ENCODE measurements at places on chromosomes 16 and 17.

DNA sequence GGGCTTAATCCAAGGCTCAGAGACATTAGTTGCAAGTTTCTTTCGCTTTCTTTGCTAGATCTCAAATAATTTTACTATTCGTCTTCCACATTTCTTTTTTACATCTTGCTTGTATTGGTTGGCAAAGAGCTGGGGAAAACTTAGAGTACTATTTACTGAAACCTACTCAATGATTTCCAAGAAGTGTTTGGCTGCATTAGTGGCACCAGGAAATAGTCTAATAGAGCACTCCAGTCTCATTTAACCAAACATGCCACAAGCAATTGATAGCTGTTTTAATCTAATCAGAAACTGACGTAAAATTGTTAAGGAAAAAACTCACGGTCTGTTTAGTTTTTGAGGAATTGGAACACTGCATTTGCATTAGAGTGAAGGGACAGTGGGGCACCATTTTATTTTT, 29.0 kb downstream of the NUP93 start:
- no peak for DNase-seq

DNA sequence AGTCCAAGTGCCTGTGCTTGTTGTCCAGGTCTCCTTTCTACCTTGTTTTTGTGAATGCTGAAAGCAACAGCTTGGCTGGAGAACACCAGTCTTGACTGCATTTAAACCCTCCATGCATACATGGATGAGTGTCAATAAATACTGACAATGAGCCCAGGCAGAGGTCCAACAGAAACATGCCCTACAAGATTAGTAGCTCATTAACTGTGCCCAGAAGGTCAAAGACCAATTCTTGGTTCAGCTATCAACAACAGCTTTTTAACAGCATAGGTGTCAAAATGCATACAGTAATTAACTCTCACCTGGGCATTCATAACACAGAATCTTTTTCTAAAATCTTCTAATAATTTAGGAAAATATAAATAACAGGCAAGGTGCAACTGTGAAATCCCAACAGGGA, 63.2 kb downstream of the N4BP1 start:
- no peak for DNase-seq

DNA sequence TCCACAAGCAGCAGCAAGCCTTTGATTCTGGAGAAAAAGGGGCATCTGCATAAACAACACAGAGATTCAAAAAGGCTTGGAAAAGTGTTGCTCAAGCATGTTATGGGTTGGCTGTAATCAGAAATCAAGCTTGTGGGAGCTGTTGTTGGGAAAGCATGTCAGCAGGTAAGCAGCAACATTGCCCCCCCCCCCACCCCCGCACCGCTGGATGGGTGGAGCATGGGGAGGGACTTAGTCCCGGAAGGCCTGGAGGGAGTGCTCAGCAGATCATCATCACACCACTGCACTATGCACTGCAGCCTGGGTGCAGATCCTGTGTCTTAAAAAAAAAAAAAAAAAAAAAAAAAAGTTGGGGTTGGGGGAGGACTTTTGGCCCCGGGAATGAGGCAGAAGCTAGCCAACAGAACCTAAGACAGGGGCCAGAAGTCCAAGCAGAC, 16.8 kb upstream of the AKAP1 start:
- no peak for DNase-seq

GRCh38 chr16:60776281-60776680, 1260.0 kb downstream of the CDH8 start:
- DNase-seq: no peak

DNA sequence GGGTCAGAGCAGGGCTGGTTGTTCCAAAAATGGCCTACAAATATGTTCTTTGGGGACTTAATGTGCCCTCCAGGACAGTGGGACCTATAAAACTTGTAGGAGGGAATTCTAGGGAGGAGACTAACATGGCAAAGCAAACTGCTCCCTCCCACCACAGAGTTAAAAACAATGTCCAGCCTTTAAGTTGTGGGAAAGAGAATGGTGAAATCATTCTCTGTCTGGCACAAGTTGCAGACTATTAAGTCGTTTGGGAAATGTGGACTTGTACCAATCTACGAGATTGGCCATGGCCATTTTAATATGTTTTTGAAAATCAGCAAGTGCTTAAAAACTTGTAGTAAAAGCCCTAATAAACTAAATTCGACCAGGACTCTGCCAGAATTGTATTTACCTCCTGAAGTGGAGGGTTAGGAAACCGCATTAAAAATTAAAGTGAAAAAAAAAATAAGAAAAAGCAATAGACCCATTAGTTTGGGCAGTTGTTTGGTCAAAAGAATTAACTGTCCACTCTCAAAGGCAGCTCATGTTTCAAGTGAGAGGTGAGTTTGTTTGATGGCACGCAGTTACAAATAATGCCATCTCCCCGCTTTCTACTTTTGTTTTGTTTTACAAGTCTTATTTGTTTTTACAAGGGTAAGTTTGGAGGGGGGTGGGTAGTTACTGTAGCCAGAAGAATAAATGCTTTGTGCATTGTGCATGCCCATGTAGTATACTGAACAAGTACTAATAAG, 32.4 kb downstream of the ANKFN1 start:
- no peak for DNase-seq

DNA sequence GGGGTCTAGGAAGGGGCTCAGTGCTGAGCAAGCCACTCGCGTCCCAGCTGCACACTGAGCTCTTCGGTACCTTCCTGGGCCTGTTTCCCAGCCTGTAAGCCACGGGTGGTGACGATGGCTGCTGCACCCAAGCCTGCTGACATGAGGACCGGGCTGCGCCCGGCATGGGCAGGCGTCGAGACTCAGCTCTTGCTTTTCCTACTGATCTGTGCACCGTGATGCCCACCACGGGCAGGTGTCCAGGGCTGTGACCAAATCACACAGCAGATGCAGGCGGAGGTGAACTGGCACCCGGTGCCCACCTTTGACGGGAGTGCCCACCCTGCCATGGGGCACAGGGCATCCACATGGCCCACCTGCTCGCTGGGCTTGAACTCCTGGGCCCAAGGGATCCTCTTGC, 17.9 kb downstream of the CCDC57 start:
- DNase-seq: no peak

DNA sequence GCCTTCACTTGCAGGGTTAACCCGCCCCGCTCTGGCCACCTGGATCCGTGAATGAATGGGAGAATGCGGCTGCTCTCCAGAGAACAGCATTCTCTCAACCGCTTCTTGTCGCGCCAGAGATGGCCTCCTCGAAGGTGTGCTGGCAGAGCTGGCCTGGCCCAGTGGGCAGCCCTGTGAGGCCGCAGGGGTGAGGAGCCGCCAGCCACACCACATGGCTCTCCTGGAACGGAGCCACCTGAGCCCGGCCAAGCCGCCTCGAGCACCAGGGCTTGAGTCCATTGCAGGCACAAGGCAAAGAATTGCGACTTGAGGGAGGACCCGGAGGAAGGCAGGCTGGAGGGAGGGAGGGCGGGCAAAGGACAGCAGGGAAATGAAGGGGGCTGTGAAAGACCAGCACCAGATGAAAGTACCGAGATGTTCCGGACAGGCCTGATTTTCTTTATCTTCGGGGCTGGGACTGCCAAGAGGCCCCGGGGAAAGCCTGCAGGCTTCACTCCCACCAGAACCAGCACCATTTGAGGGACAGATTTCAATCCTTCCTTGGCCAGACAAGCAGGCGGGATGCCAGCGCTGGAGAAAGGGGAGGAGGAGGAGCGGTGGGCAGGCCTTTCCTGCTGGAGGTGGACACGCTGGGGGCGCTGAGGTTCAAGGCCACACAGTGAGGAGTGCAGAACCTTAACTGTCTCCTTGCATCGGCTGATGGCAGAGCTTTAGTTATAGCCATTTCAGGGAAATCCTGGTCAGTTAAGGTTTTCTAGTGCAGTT, 69.4 kb downstream of the MRC2 start:
- no peak for DNase-seq

GRCh38 chr16:61957075-61957855, 79.0 kb downstream of the CDH8 start:
- DNase-seq: no peak

- DNase-seq: no peak
These were observed 1347.6 kb downstream of the CDH11 start for GRCh38 chr16:63774302-63774701.

GRCh38 chr17:21239680-21240368, 13.4 kb downstream of the NATD1 start:
- DNase-seq: no peak

DNA sequence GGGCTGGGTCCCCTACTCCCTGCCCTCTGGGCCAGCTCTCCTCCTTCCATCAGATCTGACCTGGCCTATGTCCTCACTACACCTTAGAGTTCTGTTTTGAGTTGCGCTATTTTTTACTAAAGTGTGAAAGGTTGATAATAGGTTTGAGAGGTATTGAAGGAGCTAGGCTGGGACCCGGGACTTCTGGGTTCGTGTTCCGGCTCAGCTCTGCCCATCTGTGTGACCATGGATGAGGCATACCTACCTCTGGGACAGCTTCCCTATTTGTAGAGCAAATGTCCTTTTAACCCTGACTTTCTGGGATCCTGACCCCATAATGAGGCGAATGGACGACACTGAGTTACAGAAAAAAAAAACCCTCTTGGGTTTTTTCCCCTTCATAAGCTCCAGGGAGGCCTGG, 36.0 kb downstream of the IL21R start:
- DNase-seq: no peak

- no peak for DNase-seq
These were observed 20.1 kb downstream of the FAM83G start for GRCh38 chr17:18984273-18985114.

- DNase-seq: no peak
These were observed 17.8 kb upstream of the MPHOSPH6 start for GRCh38 chr16:82187829-82188228.

GRCh38 chr16:70662991-70663523, 16.7 kb downstream of the IL34 start:
- no peak for DNase-seq

GRCh38 chr17:79022507-79022991, 1.4 kb upstream of the C1QTNF1 start:
- no peak for DNase-seq

GRCh38 chr17:79218175-79218824, 143.7 kb downstream of the ENGASE start:
- DNase-seq: no peak

DNA sequence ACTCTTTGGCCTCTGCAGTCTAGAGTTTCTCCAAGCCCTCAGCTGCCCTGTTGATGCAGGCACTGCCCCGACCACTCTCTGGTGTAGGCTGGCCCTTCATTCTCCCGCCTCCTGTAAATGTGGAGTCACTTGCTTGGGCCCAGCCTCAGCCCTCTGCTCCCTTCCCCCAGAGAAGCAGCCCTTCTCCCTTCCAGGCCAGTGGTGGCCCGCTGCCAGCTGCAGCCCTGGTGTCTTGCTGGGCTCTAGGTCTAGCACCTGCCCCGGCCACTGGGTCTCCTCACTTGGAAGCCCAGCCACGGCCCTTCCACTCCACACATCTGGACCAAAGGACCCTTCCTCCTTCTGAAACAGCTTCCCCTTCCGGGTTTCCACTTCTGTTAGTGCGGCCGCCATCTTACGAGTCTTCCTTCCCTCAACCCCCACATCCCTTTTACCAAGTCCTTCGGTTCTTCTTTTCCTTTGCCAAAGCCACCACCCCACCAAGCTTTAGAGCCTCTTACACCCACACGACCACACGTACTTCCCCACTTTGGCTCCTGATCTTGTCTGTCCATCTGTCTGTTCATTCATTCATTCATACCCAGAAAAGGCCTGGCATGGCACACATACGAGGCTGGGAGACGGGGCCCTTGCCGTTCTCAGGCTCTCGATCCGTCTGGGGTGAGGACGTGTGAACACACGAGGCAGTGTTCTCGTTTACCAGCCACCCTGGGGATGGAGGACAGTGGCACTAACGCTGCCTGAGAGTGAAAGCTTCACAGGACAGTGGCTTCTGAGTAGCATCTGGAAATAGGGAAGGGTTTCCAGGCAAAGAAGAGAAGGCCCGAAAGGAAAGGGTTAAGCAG, 68.0 kb downstream of the ABR start:
- DNase-seq: no peak

DNA sequence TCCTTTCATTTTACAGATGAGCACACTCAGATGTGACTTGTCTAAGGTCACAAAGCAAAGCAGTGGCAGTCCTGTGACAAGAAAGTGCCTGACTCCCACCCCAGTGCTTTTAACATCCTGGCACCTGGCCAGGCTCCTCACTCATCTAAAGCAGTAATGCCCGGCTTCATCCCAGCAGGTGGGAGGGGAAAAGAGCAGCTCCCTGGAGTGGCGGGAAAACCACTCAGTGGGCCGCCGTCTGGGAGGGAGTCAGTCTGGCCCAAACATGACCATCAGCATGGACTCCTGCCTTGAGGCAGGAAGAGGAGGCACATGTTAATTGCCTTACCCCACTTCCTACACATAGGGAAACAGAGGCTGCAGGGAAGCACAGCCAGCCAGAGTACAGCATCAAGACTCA, 2.6 kb downstream of the PCGF2 start:
- DNase-seq: no peak

DNA sequence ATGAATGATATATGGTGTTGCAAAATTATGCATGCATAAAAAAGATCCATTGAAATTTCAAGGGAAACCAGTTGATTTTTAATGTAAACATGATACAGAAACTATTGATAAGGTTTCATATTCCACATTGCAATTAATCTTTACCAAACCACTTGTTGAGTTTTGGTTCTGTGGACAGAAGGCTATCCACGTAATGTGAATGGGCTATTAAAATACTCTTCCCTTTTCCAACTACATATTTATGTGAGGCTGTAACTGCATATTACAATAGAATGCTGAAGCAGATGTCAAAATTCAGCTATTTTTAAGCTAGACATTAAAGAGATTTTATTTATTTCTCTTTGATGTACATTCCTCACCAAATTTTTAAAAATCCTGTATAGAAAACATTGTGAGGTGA, 33.7 kb upstream of the VPS4A start:
- DNase-seq: no peak

DNA sequence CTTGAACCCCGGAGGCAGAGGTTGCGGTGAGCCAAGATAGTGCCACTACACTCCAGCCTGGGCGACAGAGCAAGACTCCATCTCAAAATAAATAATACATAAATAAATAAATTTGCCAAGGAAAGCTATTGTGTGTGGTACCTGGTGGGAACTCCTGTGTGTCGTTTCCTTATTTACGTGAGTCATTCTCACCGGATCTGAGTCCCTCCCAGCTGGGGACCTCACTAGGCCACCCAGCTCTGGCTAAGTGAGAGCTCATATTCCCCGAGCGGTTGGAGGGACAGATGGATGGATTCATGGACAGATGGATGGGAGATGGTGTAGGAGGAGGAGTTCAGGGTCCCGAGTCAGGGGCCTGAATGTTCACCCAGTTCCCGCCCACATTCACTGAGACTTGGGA, 22.9 kb upstream of the C1QL1 start:
- DNase-seq: no peak

DNA sequence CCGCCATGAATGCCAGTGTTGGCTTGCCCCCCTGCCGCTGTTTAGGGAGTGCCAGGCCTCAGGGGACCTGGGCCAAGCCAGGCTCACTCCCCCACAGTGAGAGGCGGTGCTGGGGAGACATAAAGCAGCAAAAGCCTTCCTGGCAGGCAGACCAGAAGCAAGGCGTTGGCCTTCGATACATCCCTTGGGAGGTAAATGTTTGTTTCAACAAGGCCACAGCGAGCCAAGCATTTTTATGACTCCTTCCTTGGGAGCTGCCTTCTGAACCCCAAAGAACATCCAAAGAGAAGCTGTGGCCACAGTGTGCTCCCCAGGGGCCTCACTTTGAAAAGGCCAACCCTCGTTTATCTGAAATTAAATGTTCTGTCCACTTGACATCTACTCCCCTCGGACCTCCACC, 119.7 kb upstream of the CIBAR2 start:
- no peak for DNase-seq

GRCh38 chr17:36608280-36608679, 6.9 kb downstream of the MRM1 start:
- DNase-seq: no peak

- no peak for DNase-seq
These were observed 109.1 kb downstream of the ZFHX3 start for GRCh38 chr16:72938795-72939164.

Measured in 8988T (cell line).